ENCODE measurements at places on chromosomes 16 and 17.

DNA sequence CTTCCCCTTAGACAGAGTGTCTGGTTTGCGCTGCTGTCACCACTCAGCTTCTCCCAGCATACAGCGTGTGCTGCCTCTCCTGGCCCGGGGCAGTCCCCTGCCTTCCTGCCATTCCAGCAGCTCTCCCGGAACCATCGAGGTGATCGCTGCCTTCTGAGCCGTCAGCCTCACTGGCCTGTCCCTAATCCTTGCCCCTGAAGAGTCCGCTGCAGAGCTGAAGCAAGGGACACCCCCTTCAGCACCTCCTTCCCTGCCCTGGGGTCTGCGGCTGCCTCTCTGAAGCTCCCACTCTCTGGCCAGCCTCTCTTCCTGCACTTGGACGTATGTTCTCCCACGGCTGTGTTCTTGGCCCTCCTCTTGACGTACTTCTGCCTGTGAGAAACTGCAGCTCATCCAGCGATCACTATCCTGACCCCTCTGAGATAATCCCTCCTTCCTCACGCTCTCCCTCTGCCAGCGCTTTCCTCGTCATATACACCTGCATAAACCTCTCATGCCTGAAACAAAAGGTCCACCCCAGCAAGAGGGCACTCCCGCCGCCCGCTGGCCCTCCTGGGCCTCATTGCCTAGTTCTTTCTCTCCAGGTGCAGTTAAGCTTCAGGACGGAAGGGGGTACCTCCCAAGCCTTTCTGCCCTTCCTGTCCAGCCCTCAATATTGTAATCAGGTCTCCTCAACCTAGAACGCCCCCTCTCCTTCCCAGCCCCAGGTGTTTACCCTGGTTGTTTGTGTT is 220.6 kb upstream of the CHMP6 start:
- DNase-seq = no peak

GRCh38 chr16:25340973-25341372 is 83.3 kb upstream of the ZKSCAN2 start:
- DNase-seq = no peak

GRCh38 chr17:7830616-7831015 is 3.4 kb upstream of the KDM6B start:
- DNase-seq = no peak

- no peak for DNase-seq
Observed at GRCh38 chr17:78644931-78645351, 67.7 kb upstream of the DNAH17 start.

GRCh38 chr17:77433385-77434135 is 292.8 kb downstream of the SEC14L1 start:
- DNase-seq = no peak

DNA sequence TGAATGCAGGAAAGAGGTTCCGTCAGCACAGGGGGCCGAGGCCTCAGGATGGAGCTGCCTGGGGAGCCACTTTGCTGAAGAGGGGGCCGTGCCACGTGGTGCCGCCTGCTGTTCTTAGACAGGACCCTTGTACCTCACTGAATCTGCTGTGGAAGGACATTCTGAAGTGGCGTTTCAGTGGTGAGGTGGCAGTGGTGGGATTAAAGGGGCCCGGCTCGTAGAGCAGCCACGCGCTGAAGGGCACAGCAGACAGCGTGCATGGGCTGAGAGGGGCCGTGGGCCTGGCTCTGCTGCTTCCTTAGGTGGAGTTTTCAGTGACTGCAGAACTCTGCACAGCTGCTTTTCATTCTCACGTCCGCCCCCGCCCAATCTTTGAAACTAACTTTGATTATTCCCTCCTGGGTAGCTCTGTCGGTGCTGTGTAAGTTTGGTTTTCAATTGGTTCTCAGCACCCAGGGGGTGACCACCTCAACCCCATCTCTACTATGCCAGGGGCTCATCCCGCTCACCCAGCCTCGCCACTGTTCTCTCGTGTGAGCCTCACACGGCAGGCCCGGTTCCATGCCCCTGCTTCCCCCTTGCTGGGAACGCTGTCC is 70.3 kb downstream of the SEC14L1 start:
- no peak for DNase-seq

GRCh38 chr16:79717333-79718137 is 117.0 kb upstream of the MAF start:
- DNase-seq = no peak

GRCh38 chr17:38746849-38747462 is 1.2 kb downstream of the PCGF2 start:
- no peak for DNase-seq

GRCh38 chr17:81128774-81129173 is 36.5 kb upstream of the PVALEF start:
- DNase-seq = no peak

GRCh38 chr17:48532261-48532660 is 1.4 kb upstream of the HOXB1 start:
- DNase-seq = no peak

- DNase-seq = peak; percentile 62
Observed at GRCh38 chr17:1186923-1187771, 7.4 kb upstream of the ABR start.

DNA sequence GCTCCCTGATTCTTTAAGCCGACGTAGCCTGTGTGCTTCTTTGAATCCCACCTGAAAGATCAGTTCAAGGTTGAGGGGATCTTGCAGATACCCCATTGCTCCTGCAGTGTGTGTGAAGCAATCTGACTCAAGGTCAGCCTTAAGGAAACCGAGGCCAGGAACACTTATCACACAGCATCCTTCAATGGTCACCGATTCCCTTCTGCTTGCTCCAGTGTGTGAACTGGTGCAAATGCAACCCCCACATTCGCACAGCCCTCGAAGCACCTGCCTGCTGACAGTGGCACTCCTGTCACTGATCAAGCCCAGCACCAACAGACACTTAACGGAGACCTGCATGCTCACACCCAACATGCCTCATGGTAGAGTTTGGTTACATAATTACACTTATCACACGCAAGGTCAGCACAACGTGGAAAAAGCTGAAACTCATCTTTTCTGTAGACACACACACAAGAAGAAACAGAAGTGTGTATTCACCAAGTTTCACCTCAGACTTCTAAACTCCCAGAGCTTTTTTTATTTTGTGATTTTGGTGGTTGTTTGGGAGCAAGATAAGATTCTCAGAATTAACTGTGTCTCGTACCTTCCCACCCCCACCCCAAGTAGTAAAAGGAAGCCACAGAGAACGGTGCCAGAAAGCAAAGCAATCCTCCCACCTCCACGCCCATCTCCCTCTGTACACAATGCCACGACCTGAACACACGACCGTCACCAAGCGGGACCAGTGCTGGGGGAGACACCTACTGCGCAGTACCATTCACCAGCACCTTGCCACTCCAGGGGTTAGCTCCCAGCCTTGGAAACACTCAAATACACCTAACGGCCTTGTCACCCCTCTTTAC is 37.2 kb downstream of the LITAFD start:
- DNase-seq = no peak

DNA sequence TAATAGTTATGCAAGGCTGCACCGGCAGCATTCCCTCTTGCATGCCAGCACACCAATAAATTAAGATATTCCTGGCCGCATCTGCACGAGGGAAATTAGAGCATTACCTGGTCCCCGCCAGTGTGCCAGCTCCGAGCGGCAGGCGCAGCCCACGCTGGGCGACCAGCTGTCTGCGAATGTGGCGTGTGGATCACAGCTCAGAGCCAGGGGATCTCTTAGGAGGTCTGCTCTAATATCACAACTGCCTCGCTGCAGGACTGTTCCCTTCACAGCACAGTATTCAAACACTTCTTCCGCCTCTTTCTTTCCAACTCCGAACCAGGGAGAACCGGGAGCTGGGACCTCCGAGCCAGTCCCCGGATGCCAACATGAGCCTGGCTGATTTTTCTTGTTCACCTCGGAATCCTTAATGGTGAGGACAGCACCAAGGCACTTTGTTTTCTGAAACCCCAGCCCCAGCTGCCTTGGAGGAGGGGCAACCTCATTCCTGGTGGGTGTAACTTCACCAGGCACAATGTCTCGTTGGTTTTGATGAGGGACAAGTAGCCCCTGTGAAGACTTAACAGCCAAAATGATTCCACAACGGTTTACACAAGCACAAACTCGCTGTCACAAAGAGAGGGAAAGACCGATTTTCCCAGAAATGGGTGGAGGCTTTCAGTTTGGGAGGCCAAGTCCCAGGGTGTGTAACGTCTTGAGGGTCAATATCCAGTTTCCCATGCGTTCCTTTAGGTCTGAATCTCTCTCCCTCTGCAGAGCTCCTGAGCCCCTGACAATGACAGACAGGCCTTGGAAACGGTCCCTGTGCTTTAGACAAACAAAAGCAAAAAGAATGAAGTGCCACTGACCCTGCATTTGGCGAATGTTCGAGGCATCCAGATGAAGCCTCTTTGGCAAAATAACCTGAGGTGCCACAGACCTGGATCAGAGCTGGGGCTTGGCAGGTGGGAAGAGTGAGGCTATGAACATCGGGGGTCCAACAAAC is 213.2 kb downstream of the C16orf78 start:
- DNase-seq = no peak

GRCh38 chr16:8500351-8500750 is 90.0 kb downstream of the TMEM114 start:
- DNase-seq = no peak

GRCh38 chr17:1605681-1606351 is 22.8 kb downstream of the SLC43A2 start:
- DNase-seq = no peak
